ENCODE measurements at places on chromosomes 2 and 18.

DNA sequence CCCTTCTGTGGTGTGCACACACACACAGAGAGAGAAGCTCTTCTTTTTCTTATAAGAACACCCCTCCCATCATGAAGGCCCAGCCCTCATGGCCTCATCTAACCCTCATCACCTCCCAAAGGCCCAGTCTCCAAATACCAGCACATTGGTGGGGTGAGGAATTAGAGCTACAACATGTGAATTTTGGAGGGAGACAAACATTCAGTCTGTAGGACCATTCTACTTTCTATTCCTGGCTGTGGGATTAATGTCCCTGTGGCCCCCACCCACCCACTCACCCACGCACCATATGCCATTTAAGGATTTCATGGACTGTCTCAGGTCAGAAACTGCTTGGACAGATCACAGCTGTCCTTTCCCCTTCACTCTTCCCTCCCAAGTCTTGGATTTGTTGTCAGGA is 190.2 kb downstream of the GBX2 start:
- no peak for DNase-seq

DNA sequence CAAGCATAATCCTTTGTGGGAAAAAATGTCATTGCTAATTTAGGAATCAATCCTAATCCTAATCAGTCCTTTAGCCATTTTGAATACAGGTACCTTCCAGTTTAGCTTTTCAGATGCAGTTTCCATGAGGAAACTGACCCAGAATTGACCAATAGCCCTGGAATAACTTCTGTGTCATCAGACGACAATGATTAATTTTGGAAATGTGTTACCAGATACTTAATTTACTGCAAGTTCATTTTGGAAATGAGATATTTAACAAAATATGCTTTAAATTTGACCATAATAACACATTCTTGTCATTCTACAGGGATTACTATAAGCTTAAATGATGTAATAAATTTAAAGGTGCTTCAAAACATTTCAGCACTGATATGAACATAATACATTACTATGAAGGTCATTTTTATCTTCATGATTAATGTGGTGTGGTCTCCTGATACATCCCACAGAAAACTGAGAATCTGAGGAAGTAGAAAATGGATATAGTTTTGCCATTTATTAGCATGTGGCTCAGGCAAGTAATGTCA is 129.8 kb upstream of the SH3BP4 start:
- DNase-seq: no peak

DNA sequence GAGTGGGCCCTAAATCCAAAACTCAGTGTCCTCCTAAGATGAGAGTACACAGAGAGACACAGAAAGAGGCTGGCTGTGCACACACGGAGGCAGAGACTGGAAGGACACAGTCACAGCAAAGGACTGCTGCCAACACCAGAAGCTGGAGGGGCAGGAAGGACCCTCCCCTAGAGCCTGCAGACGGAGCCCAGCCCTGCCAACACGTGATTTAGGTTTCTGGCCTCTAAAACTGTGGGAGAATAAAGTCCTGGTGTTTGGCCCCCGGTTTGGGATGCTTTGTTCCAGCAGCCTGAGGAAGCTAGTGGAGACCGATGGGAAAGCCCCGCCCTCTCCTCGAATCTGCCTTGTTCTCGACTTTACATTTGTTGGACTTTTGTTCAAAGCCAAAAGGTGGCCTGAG is 10.6 kb downstream of the CNDP1 start:
- DNase-seq: no peak

- DNase-seq: no peak
Measured at GRCh38 chr2:30261695-30262211, 30.4 kb downstream of the LBH start.

DNA sequence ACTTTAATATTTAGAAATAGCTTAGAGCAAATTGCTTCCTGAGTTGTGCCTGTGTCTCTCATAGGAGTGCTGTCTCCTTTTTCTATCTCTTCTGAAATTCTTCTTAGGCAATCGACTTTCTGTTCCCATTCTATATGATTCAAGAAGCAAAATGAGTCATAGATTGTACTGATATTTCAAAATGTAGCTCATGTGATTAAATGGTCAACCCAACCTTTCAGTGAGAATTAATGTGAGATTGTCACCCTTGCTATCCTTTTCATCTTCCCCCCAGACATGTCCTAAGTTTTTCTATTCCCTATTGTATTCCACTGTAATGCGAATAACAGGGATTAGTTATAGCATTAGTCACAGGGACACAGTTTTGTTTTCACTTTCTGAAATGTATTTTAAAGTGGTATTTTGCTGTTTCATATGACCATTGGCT is 413.6 kb downstream of the THSD7B start:
- no peak for DNase-seq

DNA sequence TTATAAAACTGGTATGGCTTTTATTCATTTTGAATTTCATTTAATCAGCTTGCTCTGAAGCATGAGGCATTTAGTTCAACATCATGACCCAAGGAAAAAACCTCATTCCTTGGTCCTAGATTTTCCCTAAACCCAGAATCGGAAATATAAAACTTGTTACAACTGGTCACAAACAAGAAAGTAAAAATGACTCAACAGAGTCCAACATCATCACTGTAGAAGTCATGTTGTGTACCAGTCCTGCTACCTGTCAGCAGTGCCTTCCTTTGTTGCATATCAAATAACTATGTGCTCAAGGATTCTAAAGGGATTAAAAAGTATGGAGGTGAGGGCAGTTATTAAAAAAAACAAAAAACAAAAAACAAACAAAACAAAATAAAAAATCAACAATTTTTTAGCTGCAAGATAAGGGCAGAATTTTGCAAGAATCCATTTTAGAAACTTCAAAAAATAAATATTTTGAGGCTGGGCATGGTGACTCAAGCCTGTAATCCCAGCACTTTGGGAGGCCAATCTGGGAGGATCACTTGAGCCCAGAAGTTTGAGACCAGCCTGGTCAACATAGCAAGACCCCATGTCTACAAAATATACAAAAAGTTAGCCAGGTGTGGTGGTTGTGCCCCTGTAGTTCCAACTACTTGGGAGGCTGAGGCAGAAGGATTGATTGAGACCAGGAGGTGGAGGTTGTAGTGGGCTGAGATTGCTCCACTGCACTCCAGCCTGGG is 18.4 kb downstream of the NCKAP1 start:
- no peak for DNase-seq

GRCh38 chr2:160254189-160254762 is 54.2 kb upstream of the ITGB6 start:
- no peak for DNase-seq

- DNase-seq: no peak
Measured at GRCh38 chr2:144504218-144504641, 15.7 kb downstream of the ZEB2 start.

DNA sequence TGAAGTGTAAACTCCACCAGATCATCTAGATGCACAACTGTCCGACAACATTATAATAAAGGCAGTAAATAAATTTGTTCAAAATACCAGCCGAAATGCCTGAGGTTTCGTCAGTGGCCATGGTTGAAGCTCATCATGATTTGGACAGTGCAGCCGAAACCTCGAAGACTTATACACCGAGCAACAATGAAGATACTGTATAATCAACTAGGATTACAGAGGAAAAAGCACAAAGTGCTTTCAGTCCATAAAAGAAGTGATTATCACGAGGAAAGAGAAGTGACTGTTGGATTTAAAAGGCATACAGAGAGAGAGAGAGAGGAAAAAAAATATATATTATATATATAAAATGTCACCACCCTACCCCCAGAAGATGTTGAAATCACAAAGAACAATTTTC is 52.0 kb upstream of the GALNT3 start:
- no peak for DNase-seq
